Esophagus muscularis mucosa (tissue), 4 donors: ENCODE measurements at places on chromosomes 7 and 10. TPM values are rescaled to one million over a fixed set of nuclear protein-coding genes. Genes with fewer than 3 reads are reported as not detected.

FAM149B1 gene
- 14.1 TPM for total RNA-seq

UCMA gene
- not detected for total RNA-seq

SLC26A4 gene
- total RNA-seq = 0.42 TPM

LARP4B gene
- 38.6 TPM for total RNA-seq

TEX47 gene
- not detected for total RNA-seq

VOPP1 gene
- total RNA-seq = 23.7 TPM

GPR15LG gene
- not detected for total RNA-seq

AOAH gene
- 16.1 TPM for total RNA-seq

DNA sequence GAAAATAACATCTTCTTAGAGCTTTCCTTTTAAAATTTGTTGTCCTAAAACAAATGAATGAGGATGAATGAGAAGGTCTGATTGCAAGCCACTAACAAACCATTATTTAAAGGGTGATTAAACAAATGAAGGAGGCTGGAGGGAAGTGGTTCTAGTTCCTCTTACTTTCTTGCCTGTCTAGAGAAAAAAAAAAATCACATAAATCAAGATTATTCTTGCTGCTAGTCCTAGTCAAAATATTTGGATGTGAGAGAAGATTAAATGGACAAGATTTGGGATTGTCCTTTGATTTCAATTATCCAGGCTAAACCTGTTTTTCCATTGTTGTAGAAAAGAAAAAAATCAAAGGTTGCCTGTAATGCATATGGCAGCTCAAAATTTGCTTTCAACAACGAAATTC, 3.3 kb downstream of the SKAP2 start:
- DNase-seq = no peak

DNA sequence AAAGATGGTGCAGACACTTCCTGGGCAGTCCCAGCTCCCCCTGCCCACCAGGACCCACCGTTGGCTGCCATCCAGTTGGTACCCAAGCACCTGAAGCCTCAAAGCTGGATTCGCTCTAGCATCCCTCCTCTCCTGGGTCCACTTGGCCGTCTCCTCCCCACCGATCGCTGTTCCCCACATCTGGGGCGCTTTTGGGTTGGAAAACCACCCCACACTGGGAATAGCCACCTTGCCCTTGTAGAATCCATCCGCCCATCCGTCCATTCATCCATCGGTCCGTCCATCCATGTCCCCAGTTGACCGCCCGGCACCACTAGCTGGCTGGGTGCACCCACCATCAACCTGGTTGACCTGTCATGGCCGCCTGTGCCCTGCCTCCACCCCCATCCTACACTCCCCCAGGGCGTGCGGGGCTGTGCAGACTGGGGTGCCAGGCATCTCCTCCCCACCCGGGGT, 14.5 kb upstream of the LIMK1 start:
- DNase-seq = no peak

- DNase-seq = no peak
Observed at GRCh38 chr7:44114586-44115310, 8.6 kb downstream of the POLD2 start.

- DNase-seq = no peak
Observed at GRCh38 chr7:144709066-144709465, 126.8 kb downstream of the TPK1 start.

DNA sequence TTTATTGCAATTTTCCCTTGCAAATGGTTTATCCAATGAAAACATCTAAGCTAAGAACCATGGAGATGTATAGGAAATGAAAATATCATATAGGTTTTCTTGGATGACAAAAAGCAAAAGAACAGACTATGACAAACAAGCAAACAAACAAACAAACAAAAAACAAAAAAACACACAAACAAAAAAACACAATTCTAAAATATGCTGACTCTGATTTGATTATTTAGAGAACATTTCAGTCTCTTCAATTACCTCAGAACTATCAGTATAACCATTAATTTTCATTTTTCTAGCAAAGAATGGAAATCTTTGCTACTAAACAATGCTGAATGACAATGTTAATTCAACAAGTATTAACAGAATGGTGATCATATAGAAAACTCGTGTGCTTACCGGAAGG, 369.5 kb upstream of the LRRN3 start:
- DNase-seq = no peak
